ENCODE measurements at places on chromosomes 12 and 14.

DNA sequence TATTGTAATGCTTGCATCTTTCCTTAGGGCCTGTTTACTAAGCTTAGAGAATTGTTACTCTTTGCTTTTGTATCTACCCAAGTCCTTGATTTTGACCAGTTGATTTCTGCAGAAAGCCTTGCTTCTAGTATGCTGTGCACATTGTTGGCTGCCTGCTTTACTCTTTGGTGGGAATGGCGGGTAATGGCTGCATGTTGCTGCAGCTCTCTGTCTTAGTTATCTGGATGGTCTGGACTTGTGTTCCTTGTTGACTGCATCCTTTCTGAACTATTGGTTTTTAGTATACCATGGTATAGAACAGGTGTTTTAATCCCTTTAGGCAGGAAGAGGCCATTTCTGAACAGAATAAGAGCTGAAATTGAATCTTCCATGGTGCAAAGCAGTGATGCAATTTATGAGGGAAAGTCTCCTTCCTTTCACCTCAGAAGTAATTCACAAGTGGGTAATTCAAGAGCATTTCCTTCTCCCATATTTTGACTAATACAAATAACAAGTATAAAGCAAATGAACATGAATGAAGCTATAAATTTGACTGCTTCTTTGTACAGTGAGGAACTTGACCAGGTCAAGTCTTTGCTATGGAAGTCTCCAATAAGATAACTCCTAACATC, 466.4 kb downstream of the NPAS3 start:
- no peak for DNase-seq

DNA sequence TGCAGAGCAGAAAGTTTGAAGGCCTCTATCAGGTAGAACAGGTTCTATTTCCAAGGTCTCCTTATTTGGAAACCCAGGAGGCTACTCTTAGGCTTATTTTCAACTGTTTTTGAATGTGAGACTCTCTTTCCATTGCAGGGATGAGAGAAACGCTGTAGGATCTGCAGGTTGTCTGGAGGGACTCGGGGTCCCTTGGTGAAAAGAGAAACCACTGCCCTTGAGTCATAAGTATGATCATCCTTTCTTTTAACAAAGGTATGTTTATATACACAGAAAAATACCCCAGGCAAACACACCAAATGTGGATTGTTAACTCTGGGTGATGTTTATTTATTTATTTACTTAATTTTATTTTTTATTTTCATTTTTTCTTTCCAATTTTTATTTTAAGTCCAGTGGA, 57.8 kb upstream of the MAX start:
- no peak for DNase-seq

DNA sequence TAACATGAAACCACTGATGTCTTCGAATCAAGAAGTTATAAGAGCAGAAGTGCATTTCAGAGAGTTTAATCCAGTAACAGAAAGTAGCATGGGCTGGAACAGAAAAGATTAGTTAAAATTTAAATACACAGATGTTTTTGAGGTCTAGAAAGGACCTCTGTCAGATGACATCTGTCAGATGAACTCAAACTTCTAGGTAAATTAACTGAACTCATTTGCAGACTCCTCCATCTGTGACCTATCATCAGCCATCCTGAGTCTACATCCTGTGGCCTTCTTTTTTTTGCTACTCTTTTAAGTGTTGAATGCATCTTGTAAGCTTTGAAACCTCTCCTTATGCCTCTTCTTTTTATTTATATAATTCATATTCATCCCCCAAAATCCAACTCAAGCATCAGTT, 53.3 kb downstream of the C2CD5 start:
- DNase-seq = no peak

GRCh38 chr12:9721394-9722092, 11.4 kb downstream of the CLECL1 start:
- no peak for DNase-seq

DNA sequence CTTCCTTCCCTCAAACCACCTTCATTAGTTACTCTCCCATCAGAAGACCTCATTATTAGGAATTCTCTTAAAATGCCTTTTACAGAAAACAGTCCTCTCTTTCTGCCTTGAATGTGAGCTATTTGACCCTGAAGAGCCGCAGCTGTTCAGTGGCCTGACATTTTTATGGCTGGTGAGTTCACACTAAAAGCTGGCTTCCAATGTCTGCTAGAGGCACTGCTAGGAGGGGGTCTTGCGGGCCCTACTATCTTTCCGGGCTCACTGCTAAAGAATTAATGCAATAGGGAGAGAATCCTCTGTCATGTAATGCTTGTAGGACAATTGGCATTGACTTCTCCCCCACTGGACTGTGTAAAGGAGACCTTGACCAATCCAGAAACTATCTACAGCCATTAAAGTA, 87.7 kb downstream of the GPR135 start:
- DNase-seq = no peak
